NT2/D1 (cell line): ENCODE measurements at places on chromosomes 16 and 17.

GRCh38 chr17:37170881-37171425 is 204.8 kb upstream of the C17orf78 start:
- peak; percentile 32 for DNase-seq

DNA sequence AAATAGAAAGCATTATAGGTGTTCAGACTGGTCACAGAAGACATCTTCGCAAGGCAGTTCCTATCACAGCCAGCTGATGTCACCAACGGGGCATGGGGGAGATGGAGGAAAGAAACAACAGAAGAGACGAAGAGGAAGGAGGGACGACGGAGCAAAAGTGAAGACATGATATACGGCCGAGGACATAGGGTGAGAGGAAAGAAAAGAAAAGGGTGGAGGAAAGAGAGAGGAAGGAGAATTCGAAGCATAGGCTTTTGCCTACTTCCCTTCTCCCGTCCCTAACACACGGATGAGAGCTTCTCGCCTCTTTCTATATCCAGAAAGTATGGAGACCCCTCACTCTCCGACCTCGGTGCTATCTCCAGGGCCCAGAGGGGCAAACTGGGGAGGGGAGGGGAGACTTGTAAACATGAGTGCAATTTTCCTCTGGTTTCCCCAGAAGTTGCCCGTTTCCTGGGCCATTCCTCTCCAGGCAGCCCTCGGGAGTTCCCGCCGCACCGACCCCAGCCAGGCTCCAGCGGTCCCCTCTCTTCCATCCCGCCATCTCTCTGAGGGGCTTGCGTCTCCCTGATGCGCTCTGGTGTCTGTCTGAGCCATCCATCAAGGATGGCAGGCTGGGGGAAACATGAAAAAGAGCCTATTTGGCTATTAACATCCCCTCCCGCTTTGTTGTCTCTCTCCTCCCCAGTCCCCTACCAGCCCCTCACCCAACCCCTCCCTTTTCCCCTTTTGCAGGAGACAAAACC is 26.0 kb downstream of the COPZ2 start:
- no peak for DNase-seq

GRCh38 chr16:55964923-55965475 is 89.8 kb upstream of the CES5A start:
- no peak for DNase-seq

DNA sequence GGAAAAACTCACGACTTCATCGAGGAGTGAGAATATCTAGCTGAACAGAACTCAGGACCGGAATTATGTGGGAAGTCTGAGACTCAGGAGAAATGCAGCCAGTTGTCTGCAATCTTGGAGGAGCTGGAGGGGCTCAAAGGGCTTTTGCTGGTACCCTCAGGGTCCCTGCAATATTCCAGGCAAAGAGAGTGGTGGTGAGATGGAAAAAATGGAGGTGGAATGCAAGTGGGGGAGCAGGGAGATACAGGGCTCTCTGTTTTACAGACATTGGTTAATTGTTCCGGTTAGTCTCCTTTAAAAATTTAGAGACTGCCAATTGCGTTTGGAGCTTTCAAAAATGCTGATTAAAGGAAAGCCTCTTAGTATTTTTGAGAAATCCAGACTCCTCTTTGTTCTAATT is 18.2 kb upstream of the HP start:
- DNase-seq, result no peak

- DNase-seq, result no peak
Observed at GRCh38 chr17:38942696-38943334, 17.4 kb downstream of the LASP1NB start.

- DNase-seq, result no peak
Observed at GRCh38 chr17:76515274-76515949, 14.2 kb upstream of the RHBDF2 start.

DNA sequence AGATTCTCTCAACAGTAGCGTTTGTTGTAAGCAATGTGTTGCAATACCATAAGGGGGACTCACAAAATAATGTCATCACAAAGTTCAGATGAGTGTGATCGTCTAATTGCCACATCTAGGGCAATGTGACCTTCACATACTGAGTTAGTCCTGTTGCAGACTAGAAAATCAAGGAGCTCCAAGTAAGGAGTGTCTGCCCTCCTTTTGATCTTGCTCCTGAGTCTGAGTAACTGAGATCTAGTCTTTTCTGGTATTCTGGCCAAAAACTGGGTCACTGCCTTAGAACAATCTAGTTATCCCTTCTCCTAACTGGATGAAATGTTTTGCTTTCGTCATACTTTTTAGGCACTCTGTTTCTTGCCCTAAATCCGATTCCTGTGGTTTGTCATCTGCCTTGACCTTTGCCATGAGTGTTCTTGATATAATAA is 712.1 kb downstream of the CDH11 start:
- no peak for DNase-seq

DNA sequence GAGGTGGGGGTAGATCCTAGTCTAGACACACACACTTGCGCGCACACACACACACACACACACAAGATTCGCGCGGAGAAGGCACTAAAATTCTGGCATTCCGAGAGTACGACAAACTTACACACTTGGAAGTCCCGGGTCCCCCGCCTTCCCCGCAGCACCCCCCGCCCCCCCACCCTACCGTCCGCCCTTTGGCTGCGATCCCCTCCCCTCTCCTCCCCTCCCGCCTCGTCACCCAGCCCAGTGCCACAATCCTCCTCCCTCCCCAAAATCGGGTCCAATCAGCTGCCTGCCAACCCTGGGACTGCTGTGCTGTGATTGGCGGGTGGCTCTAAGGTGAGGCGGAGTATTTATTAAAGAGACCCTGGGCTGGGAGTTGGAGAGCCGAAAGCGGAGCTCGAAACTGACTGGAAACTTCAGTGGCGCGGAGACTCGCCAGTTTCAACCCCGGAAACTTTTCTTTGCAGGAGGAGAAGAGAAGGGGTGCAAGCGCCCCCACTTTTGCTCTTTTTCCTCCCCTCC is at the start of gene SOX9:
TSS of gene SOX9 (plus strand) at position 379 of the 522 bp plus-strand sequence. CDS start 372 bp downstream, outside the sequence.
- peak; percentile 82 for DNase-seq

DNA sequence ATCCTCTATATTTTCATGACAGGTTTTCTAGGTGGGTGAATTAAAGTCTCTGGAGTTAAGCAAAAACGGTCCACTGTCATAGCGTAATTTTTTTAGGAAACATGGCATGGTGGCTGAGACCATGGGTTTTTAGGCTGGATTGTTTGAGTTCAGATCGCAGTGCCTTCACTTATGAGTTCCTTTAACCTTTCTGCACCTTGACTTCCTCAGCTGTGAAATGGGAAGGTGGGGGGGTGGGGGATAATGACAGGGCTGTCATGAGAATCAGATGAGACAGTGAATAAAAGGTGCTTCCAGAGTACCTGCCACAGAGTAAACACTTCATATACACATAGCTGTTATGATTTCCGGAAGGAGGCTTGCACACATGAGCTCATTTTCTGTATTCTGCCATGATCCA is 11.8 kb downstream of the PRCD start:
- no peak for DNase-seq

DNA sequence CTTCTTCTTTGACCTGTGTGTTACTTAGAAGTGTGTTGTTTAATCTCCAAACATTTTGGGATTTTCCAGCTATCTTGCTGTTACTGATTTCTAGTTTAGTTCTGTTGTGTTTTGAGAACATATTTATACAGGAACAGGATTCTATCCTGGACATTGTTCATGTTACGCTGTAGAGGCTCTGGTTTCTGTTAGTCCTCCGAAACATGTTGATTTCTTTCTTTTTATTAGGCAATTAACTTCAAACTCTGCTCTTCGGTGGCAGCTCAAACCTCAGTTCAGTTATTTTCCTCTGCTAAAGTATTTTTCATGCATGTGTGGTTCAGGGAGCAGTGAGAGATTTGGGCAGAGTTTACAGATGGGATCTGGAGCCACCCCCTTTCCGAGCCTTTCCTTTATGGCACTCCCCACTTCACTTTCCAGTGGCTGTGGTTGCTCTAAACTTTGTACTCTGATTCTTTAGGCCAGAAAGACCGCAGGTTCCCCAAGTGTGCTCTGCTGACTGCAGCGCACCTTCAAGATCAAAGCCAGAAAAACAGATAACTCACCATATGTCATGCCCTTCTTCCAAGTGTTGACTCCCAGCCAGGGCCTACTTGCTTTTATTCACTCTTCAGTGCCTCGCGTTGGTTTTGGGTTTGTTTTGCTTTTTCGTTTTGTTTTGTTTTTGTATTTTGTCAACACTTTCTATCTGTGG is 77.6 kb upstream of the KSR1 start:
- DNase-seq, result no peak

- no peak for DNase-seq
Observed at GRCh38 chr17:82317394-82318168, at the start of gene CD7. Gene CD7 (minus strand): TSS chr17:82317608. CDS start chr17:82317495, 113 bp downstream.

GRCh38 chr16:84427553-84427952 is 59.2 kb downstream of the ATP2C2 start:
- DNase-seq, result no peak

DNA sequence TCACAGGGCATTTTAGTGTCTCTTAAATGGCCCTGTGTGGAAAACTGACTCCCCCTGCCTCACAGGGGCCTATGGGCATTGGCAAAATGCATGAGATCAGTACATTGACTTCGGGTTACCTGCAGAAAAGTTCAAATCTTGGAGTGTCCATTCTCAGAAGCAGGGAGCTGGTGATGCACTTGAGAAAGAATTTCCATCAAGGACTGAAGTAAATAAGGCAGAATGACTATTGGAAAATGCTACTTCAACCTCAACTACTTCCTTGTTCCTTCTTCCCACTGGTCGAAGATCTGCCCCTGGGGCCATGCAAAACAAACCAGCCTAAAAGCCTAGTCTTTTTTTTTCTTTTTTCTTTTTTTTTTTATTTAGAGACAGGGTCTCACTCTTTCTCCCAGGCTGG is 13.8 kb upstream of the GSDMA start:
- no peak for DNase-seq

DNA sequence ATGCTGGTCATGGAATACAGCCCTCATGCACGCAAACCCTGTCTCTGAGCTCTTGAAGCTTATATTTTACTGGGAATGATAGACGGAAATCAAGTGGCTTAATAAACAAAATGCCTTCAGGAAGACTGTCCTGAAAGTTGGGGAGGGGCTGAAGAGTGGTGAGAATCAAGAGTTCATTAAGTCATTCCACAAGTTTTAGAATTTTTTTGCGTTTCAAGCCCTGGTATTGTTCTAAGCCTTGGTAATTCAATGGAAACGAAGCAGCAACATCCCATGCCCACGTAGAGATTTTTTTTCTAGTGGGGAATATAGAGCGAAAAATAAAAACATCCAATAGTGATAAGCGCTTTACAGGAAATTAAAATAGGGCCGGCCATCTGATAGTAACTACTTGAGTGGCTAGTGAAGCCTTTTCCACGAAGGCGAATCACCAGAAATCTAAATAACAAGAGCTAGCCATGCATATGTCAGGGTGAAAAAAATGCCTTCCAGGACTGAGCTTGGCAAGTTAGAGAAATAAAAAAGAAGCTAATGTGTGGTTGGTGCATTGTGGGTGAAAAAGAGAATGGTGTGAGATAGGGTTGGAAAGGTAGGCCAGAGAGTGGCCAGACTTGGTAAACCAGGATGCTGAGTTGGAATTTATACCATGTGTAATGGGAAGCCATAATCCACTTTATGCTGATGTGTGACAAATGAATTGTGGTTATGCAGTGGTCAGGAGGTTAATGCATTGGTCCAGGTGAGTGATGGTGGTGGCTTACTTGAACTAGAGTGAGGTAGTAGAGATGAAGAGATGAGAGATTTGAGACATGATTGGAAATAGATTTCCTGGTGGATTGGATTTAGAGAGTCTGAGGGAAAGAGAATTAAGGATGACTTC is 772 bp downstream of the PFAS start:
- no peak for DNase-seq

GRCh38 chr16:87801679-87802259 is 36.0 kb upstream of the KLHDC4 start:
- DNase-seq, result no peak

DNA sequence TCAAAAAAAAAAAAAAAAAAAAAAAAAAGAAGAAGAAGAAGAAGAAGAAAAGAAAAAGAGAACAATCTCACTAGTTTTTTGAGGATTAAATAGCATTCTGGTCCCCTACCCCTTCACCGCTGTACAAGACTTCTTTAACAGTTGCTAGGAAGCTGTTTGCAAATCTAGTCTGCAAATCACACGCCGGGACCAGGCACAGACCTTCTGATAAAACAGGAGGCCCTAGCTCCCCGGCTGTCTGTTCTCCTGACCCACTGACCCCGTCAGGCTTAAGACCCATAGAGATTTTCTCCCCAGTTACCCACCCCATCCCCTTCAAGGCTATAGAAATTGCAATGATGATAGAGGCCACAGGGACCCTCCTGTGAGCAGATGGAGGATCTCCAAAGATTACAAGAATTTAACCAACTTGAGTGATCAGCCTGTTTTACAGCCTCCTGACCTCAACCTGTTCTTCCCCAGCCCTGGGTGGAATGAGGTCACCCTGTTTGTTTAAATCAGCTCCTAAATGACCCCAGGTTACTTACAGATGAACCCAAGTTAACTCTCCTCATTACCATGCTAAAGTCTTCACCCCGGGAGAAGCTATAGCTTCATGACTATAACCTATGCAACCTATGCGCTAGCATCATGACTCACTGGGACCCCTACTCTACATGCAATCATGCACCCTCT is 11.8 kb upstream of the SULT1A1 start:
- DNase-seq, result no peak

DNA sequence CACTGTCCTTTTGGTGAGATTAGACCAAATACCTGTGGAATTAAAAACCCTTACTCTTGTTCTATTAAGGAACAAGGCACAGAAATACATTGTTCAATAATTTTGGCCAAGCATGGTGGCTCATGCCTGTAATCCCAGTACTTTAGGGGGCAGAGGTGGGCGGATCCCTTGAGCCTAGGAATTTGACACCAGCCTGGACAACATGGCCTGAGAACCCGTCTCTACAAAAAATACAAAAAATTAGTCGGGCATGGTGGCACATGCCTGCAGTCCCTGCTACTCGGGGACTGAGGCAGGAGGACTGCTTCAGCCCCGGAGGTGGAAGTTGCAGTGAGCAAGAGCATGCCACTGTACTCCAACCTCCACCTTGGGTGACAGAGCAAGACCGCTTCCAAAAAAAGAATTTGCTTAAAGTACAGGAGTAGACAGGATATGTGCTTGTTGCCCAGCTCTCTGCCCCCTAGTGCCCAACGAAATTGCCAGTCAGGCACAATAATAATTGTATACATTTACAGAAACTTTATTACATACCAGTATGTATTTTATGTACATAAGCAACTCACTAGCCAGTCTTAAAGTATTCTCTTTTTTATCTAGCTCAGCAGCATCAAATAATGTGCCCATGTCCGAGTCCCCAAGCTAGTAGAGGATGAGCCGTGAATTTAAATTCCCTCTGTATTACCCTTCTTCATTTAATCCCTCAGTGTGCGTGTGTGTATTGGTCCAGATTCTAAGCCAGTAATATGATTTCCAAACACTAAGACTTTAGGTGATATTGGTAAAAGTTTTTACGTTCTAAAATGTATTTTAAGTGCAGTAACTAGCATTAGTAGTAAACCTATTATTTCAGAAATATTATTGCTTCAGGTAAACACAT is 1.4 kb downstream of the THUMPD1 start:
- no peak for DNase-seq
